ENCODE measurements at places on chromosomes 4 and X.

DNA sequence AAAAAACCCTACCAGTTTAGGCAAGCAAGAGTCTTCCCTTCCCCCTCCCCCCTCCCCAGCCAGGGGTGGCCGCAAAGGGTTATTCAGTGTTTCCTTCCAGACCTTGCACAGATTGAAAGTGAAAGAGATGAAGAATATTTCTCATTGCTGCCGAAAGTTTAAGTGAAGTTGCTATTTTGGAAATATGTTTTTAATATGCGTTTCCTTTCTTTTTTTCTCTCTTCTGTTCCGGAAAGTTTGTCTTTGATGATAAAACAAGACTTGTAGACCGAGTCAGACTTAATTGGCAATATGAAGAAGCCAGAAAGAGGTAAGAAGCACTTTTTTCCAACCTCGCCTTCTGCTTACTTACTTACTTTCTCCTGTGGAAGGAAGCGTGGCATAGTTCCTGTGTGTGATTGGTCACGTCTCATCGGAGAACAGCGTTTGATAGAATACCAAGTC, 58.5 kb upstream of the CLCN4 start:
- no peak for DNase-seq

- DNase-seq: no peak
Measured at GRCh38 chr4:152424977-152425376, 110.9 kb downstream of the FBXW7 start.

DNA sequence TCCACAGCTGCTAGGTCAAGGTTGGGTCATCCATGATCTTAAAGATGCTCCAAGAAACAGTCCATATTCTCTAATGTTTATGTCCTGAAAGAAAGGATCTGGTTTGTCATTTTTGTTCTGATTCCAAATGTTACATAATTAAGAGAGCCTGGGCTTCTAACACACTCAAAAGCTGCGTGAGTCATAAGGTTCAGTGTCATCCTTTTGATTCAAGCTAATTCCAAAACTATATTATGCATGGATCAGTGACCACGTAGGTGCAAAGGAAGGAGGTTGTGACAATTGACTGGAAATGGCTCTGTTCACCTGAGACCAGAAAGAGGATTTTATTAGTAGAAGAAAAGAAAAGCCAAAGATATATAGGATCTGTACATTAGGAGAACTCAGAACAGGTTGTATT, 268.7 kb upstream of the GK2 start:
- DNase-seq: no peak

DNA sequence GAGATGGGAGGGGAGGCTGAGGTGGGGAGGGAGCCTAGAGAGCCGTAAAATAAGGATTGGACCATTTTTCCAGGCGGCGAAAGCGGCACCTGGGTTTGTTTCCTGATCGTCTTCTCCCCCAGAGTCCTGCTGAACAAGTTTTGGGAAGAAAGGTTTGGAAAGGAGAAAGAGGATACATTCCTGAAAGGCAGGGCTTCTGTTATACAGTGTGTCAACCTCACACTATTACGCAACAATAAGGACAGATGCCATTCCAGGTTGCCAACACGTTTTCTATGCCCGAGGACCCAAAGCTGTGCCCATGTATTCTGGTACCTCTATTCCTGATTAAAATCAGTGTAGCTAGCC, 658 bp downstream of the SCOC start:
- no peak for DNase-seq

- DNase-seq: no peak
Measured at GRCh38 chr4:124322234-124323065, 390.1 kb downstream of the ANKRD50 start.

DNA sequence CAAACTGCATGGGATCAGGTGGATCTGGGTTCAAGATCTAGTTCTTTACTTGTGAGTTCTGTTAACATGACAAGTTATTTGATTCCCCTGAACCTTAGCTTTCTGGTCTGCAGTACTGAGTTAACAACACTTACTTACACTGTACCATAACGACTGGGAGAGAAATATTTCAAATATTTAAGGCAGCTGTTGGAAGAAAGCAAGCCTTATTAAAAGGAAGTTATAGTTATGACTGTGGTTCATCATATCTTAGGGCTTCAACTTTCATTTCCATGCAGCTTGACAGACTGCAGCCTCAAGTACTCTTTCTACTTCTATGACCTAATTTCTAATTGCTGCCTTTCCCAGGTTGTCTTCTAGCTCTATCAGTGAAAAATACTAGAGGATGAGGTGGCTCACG, 40.0 kb upstream of the PDGFRA start:
- DNase-seq: no peak

- DNase-seq: no peak
Measured at GRCh38 chrX:17082831-17083230, 136.4 kb downstream of the REPS2 start.

- no peak for DNase-seq
Measured at GRCh38 chr4:173998471-173999144, 284.9 kb downstream of the FBXO8 start.

- DNase-seq: no peak
Measured at GRCh38 chr4:1347410-1347864, 429 bp downstream of the UVSSA start.

- no peak for DNase-seq
Measured at GRCh38 chr4:104489731-104490095, 5.0 kb downstream of the CXXC4 start.

- no peak for DNase-seq
Measured at GRCh38 chr4:165059386-165059785, 5.7 kb downstream of the TRIM75 start.

DNA sequence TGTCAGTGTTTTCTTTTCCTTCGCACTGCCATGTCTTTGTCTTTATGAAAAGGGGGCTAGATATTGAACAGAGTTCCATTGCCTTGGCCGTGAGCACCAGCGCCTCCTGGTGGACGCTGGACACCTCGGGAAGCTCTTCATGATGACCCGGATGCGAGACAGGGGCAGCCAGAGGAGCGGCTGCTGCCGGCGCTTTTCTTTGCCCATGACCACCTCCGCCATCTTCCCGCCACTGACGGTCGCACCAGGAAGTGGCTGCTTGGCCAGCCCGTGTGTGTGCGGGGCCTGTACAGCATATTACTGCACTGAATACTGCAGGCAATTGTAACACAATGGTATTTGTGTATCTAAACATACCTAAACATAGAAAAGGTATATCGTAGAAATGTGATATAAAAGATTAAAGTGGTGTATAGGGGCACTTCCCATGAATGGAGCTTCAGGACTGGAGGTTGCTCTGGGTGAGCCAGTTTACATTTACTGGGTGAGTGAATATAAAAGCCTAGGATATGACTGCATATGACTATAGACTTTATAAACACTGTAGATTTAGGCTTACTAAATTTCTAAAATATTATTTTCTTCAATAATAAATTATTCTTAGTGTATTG, 15.8 kb upstream of the GRIA2 start:
- DNase-seq: no peak

GRCh38 chr4:14742054-14742453, 260.2 kb upstream of the CPEB2 start:
- no peak for DNase-seq

DNA sequence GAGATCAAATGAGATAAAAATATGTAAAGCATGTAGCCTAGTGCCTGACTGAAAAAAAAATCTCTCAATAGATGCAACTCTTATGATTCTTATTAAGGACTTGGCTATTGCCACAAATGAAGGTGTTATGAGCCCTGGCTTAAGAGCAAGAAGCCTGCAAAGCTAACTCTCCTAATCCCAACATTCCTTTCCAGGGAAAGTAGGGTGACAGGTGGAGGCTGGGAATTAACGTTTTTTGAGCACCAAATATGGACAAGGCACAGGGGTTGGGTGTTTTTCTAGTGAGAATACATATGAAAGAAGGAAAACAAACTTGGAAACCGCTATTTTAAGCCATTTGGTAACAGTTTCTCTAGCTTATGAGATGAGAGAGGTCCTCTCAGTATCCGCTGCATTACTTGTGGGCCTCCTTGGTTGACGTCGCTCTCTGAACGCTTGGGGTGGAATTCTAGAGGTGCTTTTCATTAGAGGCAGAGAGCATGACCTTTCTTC, 2.4 kb downstream of the RHOH start:
- DNase-seq: no peak

- DNase-seq: no peak
Measured at GRCh38 chrX:40155589-40156469, 58.1 kb upstream of the BCOR start.

DNA sequence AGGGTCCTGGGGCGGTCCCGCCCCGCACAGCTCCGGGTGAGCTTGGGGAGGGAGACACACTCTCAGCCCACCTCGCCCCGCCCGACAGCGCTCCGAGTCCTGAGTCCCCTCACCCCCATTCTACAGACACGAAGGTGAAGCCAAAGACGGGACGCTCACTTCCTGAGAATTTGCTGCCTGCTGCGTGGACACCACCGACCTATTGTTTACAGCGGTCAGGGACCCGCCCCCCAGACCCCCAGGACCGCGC, 796 bp upstream of the ZNF141 start:
- no peak for DNase-seq

GRCh38 chrX:16148896-16149295, 18.4 kb upstream of the MAGEB17 start:
- DNase-seq: no peak

- no peak for DNase-seq
Measured at GRCh38 chr4:508675-509638, 9.9 kb downstream of the PIGG start.

- no peak for DNase-seq
Measured at GRCh38 chr4:186845137-186845842, 121.6 kb upstream of the FAT1 start.

DNA sequence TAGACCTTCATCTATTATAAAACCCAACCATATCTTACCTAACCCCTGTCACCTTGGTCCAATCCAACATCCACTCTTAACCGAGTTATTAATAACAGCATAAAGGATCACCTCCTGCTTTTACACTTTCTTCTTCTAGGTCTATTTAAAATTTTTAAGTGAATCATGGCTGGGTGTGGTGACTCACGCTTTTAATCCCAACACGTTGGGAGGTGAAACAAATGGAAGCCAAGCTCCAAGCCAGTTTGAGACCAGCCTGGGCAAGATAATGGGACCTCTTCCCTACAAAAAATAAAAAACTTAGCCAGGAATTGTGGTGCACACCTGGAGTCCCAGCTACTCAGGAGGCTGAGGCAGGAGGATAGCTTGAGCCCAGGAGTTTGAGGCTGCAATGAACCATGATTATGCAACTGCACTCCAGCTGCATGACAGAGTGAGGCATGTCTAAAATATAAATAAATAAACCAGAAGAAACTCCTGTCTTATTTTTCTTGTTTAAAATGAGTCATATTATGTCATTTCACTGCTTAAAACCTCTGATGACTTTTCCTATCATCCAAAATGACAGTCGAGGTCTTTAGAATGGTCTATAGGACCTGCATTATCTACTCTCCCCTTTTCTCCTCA, 188.4 kb downstream of the GASK1B start:
- DNase-seq: no peak

DNA sequence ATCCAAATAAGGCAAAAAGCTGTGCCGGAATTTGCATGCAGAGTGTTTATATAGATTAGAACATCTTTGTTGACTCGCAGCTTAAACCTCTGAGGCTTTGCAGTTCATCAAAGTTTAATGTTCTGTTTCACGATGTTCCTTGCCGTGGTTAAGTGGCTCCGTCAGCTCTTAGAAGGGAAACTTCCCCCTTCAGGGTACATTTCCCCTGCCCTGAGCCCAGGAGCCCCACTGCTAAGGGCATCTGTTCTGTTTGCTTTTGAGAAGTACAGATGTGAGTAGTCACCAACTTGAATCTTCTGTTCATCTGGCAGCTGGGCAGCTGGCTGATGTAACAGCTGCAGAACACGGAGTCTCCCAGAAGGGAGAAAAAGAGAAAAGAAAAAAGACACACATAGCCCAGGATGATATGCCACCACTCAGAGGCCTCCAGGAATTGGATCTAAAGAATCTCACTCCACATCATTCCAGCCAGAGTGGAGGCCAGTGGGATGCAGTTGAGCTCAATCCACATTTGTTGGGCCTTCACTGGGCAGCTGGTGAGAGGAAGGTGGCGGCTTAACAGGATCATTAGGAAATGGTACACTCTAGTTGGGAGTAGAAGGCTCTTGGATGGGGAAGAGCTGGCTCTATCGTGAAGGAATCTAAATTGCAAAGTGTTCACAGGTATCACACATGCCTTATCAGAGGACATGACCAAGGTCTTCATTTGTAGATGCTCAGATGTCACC, 178.7 kb upstream of the RBPJ start:
- no peak for DNase-seq

- DNase-seq: no peak
Measured at GRCh38 chr4:118155516-118155915, 121.2 kb downstream of the NDST3 start.

GRCh38 chr4:138952411-138952810, 63.2 kb upstream of the NOCT start:
- no peak for DNase-seq

DNA sequence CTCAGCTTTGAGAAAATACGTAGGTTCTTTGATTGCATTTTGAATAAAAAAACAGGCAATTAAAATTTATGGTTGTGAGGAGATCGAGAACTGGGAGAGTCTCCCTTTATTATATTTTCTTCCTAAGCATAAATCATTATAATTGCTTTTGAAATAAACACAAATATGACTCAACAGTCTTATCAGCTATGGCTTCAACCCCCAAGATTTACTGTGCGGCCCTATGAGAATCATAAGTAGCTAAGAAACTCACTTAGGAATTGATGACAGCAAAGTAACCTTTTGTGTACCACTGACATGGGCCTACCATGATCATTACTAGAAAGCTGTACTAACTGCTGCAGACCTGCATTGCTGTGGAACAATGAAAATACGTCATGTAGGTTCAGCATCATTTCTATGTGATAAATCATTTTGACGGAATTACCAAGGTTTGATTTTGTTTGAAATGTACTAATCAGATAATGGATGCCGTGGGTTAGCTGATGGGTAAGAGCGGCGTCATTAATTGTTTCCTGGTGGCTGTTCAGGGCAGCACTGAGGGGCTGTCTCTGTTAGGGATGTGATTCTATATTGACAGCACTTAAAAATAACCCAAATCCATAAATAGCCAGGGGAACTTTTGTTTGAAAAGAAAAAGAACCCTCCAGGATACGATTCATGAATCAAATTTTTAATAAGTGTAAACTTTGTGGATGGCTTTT, 51.5 kb upstream of the GPRIN3 start:
- no peak for DNase-seq

DNA sequence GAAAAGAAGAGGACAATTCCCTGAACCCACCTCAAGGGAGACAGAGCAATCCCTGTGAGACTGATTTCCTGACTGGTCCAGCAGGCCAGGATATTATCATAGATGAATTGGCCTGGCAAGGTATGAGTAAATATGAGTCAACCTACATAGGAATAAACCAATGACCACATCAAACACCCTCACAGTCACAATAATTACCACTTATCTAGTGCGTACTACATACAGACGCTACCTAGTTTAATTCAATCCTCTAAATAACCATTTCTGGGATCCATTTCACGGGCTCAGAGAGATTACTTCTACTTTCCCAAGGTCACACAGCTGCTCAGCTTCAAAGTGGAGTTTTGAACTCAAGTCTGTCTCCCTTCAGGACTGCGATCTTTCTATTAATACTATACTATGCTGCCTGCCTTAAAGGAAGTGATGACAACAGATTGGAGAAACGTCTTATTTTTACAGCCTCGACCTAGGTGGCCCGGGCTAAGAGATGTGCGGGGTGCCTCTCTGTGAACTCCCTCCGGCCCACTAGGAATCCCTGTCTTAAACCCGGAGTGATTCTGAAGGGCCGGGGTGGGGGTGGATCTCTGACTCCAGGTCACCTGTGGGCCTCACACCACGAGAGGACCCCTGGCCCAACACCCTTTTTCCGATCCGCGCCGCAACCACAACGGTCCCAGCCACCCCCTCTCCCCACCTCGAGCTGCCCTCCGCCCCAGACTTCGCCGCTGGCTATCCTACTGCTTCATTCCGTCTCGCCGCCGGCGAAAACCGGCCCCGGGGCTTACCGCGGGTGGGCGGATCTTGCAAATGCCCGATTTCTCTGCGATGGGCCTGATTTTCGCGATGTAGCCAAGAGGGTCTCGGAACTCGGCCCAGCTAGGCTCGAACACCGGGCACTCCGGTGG, 800 bp downstream of the KDM5C start:
- peak; percentile 21 for DNase-seq

All from activated CD8-positive, alpha-beta memory T cell treated with anti-CD3 and anti-CD28 coated beads for 48 hours (primary cell).